ENCODE measurements at places on chromosomes 6 and 20.

DNA sequence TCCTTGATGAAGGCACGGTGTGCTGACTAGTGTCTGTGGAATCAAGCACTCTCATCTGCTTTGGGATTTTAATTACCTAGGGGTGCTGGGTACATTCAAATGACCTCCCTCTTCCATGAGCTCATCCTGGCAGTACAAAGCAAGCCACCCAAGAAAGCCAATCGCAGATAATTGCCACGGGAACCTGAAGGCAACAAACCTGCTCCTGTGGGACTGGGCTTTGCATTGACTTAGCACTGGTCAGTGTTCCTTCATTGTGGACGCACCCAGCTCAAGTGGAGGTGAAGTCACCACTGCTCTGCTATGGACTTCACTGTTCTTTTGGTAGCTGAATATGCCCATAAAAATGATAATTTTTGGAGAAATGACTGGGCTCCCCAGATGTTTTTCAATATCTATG is 261.6 kb upstream of the FERMT1 start:
- DNase-seq: no peak

GRCh38 chr6:40344566-40345167 is 242.5 kb downstream of the LRFN2 start:
- no peak for DNase-seq

DNA sequence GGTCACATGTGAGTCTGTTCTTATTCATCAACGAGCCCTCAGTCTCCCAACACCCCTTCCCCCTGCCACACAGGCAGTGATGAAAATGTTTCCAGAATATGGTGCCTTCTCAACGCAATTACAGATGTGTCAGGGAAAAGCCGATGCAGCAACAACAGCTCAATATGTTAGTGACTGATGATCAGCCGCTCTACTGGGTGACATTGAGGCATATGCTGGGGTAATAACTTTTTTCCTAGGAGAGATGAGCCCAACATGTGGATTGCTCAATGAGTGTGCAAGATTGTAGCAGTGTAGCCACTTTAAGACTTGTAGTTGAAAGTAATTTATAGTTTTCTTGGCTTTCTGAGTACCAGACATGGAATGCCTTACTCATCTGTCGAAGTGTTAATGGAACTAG is 49.4 kb downstream of the DTD1 start:
- no peak for DNase-seq

DNA sequence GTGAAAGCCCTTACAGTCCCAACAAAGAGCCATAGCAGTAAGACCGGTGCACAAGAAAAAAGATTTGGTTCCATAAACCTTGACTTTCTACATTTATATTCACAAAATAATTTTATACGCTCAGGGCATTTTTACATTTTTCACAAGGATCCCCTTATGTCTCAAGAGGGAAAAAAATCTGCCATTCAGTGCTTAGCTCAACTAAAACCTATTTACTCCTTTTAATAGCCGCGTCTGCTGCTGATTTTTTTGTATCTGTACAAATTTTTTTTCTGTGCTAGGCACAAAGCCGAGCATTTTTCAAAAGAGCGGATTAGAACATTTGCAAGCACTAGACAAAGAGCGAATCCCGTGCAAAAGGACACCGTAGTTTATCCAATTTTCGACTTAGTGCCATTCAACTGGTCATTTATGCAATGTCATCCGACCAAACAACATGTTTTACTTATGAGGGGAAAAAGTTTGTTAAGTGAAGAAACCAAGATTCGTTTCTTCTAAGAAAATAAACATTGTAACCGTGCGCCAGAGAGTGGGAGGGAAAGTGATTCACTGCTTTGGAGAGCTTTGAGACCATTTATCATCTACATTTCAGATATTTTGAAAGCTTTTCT is 3.7 kb downstream of the TFAP2D start:
- DNase-seq: no peak

DNA sequence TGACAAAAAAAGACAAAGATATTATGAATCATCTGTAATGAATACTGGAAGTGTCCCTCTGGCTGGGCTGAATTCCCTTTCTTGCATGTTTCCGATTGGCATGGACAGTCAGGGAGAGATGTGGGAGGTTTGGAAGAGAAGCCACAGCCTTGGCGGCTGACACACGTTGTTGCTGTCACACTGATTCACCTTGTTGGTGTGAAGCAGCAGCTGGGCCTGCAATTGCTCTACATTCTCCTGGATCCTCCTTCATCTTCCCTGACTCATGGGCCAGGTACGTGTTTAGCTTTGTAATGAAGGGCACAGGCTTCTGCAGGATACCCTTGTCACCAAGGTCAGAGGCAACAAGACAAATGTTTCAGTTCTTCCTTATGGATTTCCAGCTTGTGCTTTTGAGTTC is 13.4 kb upstream of the SMIM8 start:
- no peak for DNase-seq

DNA sequence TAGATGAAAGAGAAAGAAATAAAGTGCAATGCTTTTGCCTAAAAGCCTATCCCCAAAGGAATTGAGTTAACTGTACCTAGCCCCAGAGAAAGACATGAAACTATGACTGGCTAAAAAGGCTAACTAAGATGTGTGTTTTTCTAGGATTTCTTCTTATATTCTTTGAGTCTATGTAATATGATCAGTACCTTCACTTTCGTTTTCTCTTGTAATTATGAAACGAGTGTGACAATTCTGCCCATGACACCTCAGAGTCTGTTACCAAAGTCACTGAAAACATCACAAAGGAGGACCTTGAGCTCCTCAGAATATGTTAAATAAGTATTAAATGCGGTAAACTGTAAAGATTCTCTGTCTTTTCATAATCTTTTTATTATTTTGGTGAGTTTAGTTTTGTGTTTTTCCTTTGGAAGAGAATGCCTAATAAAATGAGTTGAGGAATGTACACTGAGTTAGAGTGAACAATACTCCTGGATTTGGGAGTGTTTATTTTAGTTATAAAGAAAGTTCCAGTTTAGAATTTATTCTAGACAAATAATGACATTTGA is 141.3 kb downstream of the FUT9 start:
- DNase-seq: no peak

DNA sequence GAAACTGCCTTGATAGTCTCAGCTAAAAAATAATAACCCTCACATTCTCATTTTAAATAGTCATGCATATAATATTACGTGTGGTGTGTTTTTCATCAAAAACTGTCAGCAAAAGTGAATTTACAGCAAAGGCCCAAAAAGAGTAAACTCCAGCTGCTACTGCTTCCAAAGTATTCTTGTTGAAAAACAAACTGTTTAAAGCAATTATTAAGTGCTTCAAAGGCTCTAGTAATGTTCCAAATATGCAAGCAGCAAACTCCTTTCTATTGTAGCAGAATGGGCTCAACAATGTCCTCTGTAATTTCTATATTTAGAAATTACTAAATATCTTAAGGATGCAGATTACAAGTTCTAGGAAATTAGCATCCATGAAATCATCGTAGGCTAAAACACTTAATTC is 280.0 kb upstream of the TBX18 start:
- DNase-seq: no peak

GRCh38 chr20:39960522-39961428 is 728.3 kb downstream of the MAFB start:
- no peak for DNase-seq

- peak; percentile 49 for DNase-seq
These were observed 8.7 kb upstream of the GMEB2 start for GRCh38 chr20:63635431-63636141.

DNA sequence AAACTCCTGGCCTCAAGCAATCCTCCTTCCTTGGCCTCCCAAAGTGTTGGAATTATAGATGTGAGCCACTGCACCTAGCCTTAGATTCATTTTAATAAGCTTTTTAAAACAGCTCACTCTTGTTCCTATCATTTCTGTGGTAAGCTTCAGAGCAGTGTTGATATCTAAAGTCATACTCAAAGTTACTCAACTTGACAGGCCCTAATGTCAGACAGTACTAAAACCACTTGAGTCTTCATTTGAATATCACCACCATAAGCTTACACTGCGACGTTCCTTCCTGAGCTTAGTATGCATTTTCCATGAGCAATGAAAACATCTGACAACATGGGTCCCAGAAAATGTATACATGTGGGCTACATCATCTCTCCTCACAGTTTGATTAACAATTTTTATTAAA is 6.0 kb downstream of the FUCA2 start:
- no peak for DNase-seq

GRCh38 chr6:159107451-159108260 is 61.5 kb upstream of the FNDC1 start:
- no peak for DNase-seq

DNA sequence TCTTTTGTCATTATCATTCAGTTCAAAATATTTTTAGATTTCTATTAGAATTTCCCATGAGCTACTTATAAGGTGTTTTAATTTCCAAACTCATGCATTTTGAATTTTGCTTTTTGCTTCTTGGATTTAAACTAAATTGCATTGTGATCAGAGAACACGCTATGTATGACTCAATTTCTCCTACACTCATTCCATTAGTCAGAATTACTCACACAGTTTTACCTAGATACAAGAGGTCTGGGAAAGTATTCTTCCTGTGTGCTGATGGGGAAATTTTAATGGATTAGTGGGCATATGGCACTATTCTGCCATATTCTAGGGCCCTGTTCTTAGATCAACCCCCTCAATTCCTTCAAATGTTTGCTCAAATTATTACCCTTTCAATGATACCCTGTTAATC is 49.9 kb upstream of the BMP5 start:
- no peak for DNase-seq

GRCh38 chr20:10129749-10130148 is 88.9 kb upstream of the SNAP25 start:
- no peak for DNase-seq

DNA sequence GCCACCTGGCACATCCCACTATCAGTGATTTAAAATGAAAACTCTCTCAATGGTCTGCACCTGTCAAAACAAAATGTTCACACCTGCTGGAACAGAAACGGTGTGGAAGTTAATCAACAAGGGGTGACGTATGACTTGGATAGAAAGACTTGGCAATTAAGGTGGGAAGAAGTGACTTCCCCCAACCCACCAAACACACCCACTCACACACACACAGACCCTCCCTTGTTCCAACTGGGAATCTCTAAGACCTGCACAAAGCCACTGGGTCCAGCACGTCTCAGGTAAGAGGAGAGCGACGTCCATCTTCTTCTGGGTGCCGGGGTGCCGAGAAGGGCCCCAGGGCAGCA is 25.1 kb upstream of the TCFL5 start:
- DNase-seq: no peak

DNA sequence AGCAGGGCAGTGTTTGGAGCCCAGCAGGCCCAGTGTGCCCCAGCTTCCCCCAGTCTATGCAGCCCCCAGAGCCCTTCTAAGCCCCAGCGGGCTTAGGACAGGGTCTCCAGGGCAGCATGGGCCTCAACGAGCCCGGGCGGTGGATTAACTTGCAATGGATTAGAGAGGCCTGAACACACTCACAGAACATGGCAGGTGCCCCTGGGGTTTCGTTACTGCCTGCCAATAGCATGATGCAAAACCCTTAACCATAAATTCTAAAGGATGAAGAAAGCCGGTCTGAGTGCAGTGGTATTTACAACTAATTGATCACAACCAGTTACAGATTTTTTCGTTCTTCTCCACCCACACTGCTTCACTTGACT is 18.9 kb downstream of the ENTPD6 start:
- no peak for DNase-seq

DNA sequence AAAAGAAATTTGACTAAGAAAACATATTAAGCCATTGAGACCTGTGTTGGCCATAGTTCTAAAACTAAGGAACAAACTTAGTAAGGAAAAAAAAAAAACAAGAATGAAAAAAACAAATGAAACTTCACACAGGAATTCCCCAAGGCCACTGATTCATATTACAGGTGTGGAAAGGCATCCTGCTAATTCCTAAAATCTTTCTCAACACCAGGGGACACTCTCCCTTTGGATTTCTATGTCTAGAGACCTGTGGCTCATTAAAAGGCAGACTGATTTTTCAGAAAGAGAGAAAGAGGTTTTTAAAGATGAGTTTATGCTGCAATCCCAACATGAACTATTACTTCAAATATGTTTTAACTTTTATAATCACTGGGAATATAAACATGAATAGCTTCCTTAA is at the start of gene OR12D1:
OR12D1 (plus strand) TSS at position 341 of the 400 bp plus-strand sequence.
- DNase-seq: no peak

DNA sequence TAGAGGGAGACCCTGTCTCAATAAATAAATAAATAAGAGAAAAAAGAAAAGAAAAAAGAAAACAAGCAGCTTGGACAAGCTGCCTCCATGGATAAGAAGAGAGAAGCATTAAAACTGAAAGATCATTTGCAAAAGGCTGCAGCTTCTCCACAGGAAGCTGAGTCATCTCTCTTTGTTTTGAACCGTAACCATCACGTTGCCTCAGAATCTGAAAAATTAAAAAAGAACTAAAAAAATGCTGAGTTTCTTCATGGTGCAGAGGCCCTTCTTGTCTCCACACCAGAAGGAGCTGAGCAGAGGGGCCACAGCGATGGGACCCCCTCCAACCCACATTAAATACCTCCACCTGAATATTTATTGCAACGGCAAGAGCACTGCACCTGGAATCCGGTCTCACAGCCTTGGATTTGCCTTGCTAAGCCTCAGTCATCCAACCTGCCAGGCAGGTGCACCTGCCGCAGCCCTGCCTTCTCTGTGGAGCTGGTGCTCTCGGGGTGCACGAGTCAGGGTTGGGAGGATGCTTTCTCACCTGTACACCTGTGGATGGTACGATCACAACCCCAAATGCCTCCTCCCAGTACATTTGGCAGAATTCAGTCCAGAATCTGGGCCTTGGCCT is 28.1 kb downstream of the TOX2 start:
- no peak for DNase-seq

Measured in stimulated activated CD4-positive, alpha-beta T cell treated with anti-CD3 and anti-CD28 coated beads, Interleukin-15, amount 100 ng/mL, for 1 hour (primary cell).